Activated CD8-positive, alpha-beta memory T cell treated with anti-CD3 and anti-CD28 coated beads, Interleukin-2, amount 50 U/mL, for 48 hours (primary cell): ENCODE measurements at places on chromosomes 4 and X.

GRCh38 chr4:181578911-181579310, 664.3 kb upstream of the TENM3 start:
- DNase-seq: no peak

- DNase-seq: no peak
Observed at GRCh38 chr4:24774452-24774851, 20.9 kb upstream of the SOD3 start.

DNA sequence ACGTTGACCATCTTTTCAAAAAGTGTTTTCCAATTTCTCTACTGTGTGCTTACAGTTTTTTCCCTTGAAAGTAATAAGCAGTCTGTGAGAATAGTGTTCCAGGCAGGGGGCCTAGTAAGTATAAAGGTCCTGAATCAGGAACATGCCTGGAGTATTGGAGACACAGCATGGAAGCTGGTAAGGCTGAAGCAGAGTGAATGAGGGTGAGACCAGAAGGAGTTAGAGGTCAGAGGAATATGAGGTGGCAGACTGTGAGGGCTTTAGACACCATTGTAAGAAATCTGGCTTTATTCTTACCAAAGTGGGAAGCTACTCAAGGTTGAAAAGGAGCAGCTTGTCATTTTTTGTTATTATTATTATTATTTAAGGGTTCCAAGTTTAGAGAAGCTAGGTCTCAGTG, 107.4 kb downstream of the CT47B1 start:
- DNase-seq: no peak

GRCh38 chrX:7620560-7620959, 222.4 kb upstream of the VCX start:
- no peak for DNase-seq

DNA sequence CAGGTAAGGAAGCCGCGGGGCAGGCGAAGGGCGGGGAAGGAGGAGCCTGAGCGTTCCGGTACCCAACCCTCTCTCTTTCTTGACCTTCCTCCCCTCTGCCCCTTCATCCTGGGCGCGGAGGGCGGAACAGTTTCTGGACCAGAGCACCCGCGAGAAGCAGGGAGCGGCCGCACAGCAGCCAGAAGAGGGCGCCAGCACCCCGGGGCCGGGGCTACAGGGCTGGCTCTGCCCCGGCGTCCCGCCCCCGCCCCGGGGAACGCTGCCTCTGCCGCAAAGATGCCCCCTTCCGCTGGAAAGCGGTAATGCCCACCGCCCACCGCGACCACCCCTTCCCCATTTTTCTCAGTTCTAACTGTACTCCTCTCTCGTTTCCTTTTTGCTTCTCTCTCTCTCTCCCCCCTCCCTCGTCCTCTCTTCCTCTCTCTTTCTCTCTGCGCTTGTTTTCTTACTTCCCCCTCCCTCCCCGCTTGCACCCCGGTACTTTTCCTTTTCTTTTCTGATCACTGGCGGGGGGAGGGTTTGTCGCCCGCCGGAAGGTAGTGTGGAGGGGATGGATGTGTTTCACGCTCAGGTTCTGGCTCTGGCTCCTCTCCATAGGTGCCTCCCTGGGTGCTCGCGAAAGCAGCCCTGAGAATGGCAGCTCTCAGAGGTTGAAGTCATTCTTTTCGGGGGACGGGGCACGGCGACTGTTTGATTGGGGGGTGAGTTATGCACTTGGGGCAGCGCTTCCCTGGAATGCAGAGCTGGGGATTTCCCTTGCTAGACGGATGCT, 13.1 kb upstream of the PRDM8 start:
- DNase-seq: peak; percentile 97

DNA sequence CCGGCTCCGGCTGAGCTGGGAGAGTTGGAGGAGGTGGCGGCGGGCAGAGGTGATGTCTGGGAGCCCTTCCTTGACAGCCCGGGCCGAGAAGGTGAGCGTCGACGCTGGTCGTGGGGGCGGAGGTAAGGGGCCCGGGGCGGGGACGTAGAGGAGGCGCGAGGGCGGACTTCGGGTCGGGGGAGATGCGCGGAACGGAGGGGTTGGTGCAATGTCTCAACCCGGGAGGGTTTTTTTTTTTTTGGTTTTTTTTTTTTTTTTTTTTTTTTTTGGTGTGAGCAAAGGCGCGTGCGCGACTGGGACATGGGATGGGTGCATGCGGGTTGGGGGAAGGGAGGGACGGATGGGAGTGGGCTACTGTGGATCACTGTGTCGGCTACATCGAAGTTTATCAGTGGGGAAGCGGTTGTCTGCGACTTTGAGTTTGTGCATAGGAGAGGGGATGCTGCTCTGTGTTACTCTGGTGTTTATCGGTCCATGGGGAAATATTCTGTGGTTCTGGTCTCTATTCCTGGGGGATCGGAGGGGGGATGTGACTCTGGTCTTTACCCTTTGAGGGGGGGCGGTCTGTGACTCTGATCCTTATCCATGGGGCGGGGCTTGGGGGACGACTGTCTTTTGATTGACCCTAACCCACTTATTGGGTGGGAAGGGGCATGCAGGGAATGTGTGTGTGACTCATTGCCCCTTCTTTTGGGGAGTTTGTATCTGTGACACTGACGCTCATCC, 537 bp downstream of the RBM10 start:
- DNase-seq: no peak

DNA sequence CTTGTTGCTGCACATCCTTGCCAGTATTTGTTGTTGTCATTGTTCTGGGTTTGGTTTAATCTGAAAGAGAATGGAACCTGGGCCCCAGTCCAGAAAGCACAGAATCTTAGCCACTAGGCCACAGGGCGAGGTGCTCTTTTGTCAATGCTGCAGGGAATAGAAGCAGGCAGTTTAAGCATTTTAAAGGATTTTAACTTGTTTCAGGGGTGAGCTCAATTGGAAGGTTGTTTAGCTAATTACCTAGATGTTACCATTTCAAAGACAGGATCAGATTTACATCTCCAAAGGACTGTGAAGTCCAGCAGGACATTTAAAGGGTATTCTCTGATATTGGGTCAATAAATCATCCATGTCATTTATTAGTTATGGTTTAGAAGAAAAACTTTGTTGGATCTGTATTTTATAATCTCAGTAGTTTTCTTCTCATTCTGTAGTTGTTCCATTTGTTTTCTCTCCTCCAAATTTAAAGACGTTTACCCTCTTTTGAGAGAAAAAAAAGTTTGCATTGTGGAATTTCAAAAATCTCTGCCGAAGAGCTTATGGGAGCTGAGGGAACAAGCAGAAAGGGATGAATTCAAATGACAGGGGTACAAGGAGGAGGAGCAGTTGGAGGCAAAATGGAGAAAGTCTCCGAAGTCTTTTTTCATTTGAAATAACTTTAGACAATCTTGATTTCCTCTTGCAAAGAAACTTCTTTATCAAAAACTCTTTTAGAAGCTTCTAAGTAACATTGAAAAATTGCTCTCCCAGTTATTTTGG, 57.5 kb upstream of the FAM47C start:
- no peak for DNase-seq

- DNase-seq: no peak
Observed at GRCh38 chr4:86834901-86835300, 14.3 kb downstream of the SLC10A6 start.

GRCh38 chrX:69746051-69746450, 130.1 kb downstream of the EDA start:
- no peak for DNase-seq

- DNase-seq: no peak
Observed at GRCh38 chr4:26611372-26611771, 27.5 kb downstream of the TBC1D19 start.

GRCh38 chr4:26496207-26496783, 6.0 kb upstream of the CCKAR start:
- no peak for DNase-seq

DNA sequence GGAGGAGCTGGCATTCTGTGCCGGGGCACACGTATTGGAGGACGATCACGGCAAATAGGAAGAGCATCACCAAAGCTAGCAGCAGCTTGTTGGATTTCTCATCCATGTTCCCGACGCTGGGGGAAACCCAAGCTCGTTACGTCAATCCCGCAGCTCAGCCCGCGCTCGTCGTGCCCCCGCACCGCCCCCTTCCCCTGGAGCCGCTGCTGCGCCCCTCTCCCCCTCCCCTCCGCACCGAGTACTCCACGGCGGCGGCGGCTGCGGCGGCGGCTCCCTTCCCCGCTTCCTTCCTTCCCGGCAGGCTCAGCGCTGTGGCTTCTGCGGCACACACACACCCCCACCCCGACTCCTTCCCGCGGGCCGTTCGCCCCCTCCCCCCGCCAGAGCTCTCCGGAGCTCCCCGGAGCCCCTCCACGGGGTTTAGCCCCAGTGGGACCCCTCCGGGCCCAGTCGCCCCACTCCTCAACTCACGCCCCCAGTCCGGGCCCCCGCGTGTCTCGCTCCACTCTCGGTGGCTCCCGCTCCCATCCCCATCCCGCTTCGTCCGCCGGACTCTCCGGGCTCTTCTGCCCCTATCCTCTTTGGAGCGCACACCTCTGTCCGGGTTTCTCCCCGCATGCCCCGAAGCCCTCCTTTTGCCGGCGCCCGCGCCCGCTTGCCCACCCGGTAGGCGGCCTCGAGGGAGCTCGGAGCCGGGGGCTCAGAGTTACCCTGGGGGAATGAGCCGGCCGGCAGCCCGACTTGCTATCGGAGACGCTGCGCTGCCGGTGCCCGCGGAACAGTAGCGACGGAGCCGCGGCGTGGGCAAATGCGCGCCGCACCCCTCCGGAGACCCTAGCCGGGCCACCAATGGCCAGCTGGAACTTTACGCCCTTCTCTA, 978 bp downstream of the HS6ST2 start:
- DNase-seq: peak; percentile 49

- peak; percentile 55 for DNase-seq
Observed at GRCh38 chr4:146520896-146521540, 722 bp downstream of the SLC10A7 start.

DNA sequence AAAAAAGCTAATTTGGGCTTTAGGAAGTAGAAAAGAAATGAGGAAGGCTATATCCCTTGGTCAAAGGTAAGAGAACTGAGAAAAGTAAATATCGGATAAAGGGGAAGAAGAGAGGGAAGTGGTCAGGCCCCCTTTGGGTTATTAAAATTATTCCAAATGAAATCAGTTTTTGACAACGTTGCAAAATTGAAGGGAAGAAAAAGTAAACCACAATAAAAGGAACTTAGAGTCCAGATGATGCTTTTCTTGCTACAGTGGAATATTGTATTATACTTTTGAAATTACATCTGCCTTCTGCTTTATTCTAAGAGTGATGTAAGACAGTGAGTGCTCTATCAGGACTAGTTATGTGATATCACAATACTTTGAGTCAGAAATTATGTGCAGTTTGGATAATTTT, 59.4 kb upstream of the RBPJ start:
- no peak for DNase-seq

DNA sequence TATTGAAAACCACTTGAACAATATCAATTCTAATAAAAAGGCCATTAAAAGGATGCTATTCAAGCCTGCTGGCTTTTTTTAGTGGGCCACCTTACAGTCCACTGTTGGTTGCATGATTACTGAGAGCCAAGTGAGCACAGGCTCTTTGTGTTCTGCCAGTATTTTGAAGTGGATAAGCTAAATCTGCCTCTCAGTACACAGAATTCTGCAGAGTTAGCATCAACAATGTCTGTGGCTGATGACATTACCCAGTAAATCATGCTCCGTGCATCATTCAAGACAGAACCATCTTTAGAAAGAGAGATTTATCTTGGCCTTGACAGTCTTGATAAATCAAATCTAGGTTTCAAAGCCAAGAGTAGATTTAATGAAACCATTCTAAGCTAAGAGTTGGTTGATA, 119.0 kb upstream of the GNPDA2 start:
- DNase-seq: no peak

GRCh38 chrX:149979126-149979644, 40.9 kb upstream of the EOLA2 start:
- no peak for DNase-seq

- DNase-seq: no peak
Observed at GRCh38 chr4:137702512-137702911, 170.2 kb upstream of the PCDH18 start.

- DNase-seq: no peak
Observed at GRCh38 chr4:46196086-46196485, 72.2 kb upstream of the GABRG1 start.

DNA sequence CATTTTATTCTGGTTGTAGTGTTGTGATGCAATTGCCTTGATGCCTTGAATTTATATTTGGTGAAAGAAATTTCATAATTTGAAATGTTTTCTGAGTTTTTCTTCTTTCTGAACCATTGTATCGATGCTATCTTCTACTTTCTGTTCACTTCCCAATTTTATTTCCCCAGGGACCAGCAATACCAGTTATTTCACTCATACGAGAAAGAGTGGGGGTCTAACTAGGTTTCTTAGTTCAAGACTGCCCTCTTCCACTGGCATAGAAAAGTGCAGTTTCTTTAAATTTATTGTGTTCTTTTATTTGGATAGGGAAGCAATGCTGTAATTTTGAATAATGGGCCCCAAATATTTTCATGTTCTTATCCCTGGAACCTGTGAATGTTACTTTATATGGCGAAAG, 544.0 kb upstream of the ADGRL3 start:
- no peak for DNase-seq

DNA sequence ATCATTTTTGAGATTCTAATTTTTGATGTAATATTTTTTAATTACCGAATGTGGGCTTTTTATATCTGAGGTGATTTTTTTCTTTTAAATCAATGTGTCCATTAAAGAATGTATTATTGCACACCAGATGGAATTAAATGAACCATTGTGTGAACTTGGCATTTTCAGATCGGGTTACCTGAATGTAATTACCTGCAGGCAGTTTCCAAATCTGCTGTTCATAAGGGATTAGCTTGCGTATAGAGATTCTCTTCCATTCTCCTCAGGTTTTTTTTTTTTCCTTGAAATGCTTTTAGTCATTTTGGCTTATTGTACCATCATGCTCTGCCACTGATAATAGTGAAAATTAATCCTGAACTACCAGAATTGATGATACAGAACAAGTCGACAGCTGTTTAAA, 511.5 kb upstream of the ATOH1 start:
- no peak for DNase-seq

- no peak for DNase-seq
Observed at GRCh38 chrX:101774340-101774739, 114.7 kb upstream of the ARMCX2 start.

- DNase-seq: no peak
Observed at GRCh38 chr4:96094183-96094582, 254.3 kb downstream of the PDHA2 start.

GRCh38 chr4:113637363-113637762, 124.2 kb downstream of the CAMK2D start:
- DNase-seq: no peak

GRCh38 chrX:22538580-22538979, 265.9 kb downstream of the CBLL2 start:
- no peak for DNase-seq

DNA sequence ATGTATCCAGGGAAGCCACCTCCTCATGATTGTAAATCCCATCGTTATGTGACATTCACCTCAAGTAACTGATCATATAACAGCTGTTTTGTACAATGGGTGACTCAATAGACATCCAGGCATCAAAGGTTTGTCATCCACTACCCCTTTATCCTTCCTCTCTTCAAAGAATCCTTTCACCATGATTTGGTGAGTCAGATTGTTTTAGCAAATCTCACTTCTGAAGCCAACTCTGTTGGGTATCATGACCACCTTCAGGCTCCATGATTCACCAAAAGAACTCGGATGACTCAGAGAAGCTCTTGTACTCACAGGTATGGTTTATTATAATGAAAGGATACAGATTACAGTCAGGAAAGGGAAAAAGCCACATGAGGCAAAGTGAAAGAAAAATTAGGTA, 132.1 kb downstream of the PWWP3B start:
- DNase-seq: no peak

- DNase-seq: no peak
Observed at GRCh38 chr4:141567326-141567915, 69.0 kb upstream of the IL15 start.
